ENCODE measurements at places on chromosomes 2 and 18.

DNA sequence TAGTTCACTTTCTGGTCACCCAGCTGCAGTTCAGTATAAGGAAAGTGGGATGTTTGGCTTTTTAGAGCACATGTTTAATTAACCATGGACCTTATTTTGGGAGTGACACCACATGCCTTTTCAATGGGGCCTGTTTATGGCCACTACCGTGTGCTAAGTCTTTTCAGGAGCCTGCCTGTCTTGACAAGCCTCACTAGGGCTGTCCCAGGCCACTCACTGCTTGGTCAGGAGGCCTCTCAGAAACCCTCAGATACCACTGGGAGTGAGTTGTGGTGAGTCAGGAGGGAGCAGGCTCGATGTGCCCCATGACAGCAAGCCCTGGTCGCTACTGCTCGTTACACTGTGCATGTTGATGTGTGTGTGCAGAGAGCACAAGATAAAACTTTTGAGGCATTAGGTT lies 123.0 kb downstream of the MAP4K4 start:
- DNase-seq, result peak; percentile 34

- DNase-seq, result no peak
Measured at GRCh38 chr18:74388227-74388626, 68.9 kb downstream of the DIPK1C start.

- peak; percentile 30 for DNase-seq
Measured at GRCh38 chr18:47931718-47932103, 1.3 kb upstream of the SMAD2 start.

- no peak for DNase-seq
Measured at GRCh38 chr2:45731141-45731540, 79.7 kb downstream of the PRKCE start.

DNA sequence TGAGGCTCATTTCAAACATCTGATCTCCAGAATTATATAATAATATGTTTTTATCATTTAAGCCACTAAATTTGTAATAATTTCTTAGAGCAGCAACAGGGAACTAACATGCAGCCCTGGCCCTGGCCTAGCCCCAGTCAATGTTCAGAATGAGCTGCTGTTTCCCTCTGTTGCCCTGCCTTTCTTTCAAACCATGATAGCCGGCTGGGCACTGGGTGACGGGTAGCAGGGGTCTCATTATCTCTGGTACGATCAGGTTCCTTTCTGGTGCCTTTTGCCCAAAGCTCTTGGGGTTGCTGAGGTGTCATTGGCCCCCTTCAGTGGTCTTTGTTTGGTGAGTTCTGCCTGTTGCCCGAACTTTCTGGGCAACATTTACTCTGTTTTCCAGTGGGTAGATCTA lies 63.1 kb downstream of the THNSL2 start:
- DNase-seq, result no peak

GRCh38 chr18:21526463-21526862 lies 74.0 kb downstream of the ESCO1 start:
- DNase-seq, result no peak

GRCh38 chr2:24993406-24994145 lies 21.8 kb upstream of the DNAJC27 start:
- DNase-seq, result no peak

- DNase-seq, result no peak
Measured at GRCh38 chr2:48190230-48190629, 283.9 kb upstream of the FBXO11 start.

DNA sequence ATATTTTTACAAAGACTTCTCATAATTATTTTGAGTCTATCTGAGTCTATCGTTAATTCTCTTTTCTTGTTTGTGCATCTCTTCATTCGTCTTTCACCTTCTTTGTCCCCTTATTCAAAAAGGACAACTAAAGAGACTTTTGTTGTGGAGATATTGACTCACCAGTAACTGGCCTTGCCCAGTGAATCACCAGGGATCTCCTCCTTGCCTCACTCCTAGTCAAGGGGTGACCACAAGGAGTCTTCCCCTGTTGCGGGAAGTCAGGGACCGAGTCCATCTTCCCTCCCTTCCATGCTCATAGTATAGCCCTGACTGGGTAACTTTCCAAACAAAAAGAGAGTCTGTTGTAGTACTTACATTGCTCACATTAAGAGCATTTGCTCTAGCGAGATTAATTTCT lies 158.9 kb downstream of the NEB start:
- no peak for DNase-seq

- no peak for DNase-seq
Measured at GRCh38 chr2:6704077-6704476, 161.6 kb downstream of the CMPK2 start.

DNA sequence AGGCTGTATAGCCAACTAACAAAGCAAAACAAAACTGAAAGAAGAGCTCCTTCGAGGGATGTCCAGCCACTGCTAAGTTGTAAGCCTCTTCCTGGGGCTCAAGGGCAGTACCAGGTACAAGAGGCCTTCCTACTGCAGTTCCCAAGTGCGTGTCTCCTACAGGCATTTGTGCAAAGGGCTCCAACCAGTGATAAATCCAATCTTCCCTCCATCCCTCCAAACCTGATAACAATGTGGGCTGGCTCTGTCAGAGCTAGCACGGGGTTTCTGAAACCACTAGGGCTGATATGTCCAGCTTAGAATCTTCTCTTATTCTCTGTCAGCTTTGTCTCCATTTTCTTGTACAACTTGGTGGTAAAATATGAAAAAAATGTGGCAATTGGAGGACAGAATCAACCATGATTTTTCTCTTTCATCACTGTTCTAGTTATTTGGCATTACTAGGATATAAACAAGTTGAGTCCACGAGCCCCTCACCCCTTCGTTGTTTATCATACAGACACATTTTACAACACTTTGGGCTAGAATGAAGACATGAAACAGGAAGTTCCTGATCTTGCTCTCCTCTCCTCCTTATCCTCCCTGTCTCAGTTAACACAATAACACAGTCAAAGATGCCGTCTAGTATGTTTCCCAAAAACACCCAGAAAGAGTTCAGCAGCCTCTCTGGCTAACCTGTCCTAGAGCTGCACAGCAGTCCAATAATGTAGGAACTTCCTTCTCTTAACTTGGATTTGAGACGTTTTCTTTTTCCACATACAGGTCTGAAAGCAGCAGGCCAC lies 35.4 kb upstream of the WIPF1 start:
- DNase-seq, result no peak

DNA sequence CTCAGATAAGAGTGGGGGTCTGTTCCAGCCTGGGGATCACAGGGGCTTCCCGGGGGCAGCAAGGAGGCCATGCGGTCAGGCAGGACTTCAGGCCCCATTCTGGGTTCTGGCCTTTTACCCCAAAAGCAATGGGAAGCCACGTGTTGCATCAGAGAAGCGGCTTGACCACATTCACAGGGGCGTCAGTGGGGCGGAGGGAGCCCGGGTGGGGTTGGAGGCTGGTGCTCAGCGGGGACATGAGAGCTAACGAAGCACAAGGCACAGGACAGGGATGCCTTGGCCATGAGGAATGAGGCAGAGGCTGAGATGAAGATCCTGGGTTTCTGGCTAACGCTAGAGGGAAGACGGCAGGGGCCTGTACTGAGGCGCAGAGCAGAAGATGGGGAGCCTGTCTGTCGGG lies 6.1 kb downstream of the HJURP start:
- no peak for DNase-seq

Measured in stimulated activated CD4-positive, alpha-beta T cell treated with anti-CD3 and anti-CD28 coated beads, Interleukin-15, amount 100 ng/mL, for 24 hours (primary cell).